Stimulated activated CD8-positive, alpha-beta memory T cell treated with anti-CD3 and anti-CD28 coated beads, Interleukin-15, amount 100 ng/mL, for 4 hours (primary cell): ENCODE measurements at places on chromosomes 12 and 14.

DNA sequence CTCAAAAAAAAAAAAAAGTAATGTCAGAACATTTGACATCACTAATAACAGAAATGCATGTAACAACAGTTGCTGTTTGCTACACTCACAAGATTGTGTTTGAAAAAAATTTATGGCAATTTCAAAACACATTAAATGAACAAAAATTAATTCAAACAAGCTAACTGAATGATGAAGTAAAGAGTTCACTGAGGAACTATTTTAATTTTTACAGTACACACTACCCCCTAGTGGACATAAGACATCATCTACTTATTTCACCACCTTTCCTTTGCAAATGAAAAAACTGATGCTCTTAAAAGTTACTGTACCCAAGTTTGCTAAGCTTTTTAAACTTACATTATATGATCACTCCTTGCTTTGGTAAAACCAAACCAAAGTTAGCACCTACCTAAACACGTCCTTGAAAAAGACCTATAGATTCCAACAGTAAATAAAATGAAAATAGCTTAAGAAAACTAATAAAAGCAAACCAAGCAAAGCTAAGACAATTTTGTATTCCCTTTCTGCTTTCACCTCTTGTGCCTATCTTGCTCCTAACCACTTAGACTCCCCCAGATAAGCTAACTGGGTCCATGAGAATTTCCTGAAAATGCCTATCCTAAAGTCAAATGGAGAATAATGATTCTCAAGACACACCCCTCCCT is 22.2 kb downstream of the UBE2N start:
- DNase-seq = no peak

DNA sequence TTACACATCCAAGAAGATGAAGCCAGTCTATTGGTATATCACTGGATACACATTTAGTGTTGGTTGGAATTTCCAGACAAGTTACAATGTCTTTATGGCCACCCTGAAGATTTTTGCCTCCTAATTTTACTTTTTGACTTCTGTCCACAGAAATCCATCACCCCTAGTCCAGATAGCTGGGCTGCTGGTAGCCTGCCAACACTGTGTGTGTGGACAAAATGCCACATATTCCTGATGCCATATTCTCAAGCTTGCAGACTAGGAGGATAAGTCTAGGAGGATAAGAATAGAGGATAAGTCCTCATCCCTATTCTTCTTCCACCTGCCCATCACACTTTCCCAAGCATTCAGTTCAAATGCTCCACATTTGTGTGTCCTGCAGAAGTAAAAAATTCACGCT is 4.6 kb downstream of the ESR2 start:
- DNase-seq = no peak

- no peak for DNase-seq
These were observed 400.2 kb downstream of the TMEM121 start for GRCh38 chr14:105926373-105927095.

- DNase-seq = no peak
These were observed 4.8 kb upstream of the LMNTD1 start for GRCh38 chr12:25557830-25558436.

GRCh38 chr12:89662623-89663022 is 46.0 kb downstream of the ATP2B1 start:
- DNase-seq = no peak

DNA sequence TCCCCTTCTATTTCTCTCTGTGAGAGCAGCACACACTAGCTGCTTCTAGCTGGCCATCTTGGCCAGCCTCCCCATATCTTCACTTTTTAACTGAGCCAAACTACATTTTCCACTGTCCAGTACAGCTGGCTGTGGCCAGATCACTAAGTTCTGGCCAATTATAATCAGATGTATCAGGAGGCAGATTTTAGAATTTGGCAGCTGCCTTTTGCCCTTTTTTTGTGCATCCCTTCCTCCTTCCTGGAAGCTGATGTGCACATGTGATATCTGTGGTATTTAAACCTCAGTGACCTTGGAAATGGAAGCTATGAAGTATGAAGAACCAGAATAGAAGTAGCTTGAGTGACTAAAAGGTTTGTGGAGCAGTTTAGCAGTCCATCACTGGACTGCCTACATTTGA is 49.8 kb upstream of the ANO6 start:
- DNase-seq = no peak

- DNase-seq = no peak
These were observed 47.1 kb upstream of the ANKS1B start for GRCh38 chr12:100031836-100032235.

- DNase-seq = no peak
These were observed 78.5 kb downstream of the MYRFL start for GRCh38 chr12:69903548-69903947.

- DNase-seq = peak; percentile 72
These were observed 6.4 kb downstream of the SLC48A1 start for GRCh38 chr12:47779301-47779942.

GRCh38 chr12:122006186-122006926 is 15.3 kb upstream of the BCL7A start:
- DNase-seq = no peak

GRCh38 chr14:90871605-90872233 is 55.5 kb upstream of the TTC7B start:
- DNase-seq = no peak

- no peak for DNase-seq
These were observed 1.1 kb downstream of the TOGARAM1 start for GRCh38 chr14:44963044-44963528.

GRCh38 chr12:2415568-2415944 is 362.8 kb downstream of the CACNA1C start:
- no peak for DNase-seq

GRCh38 chr12:112734859-112735695 is 56.5 kb upstream of the RPH3A start:
- no peak for DNase-seq

DNA sequence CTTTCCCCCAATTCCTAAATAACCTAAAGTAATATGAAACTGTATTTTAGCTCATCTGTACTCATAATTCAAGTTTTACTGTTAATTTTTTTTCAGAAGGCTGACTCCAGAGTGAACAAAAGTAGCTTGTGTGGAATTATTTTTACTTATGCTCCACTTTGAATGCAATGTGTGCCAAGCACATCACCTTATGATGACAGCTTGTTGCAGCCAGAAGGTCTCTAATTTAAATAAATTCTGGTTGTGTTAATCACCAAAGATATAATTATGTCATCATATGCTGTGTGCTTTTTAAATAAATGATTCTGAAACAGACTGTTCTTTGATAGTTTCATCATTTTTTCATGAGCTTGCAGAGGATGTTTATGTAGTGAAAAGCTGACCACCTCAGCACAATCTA is 283.1 kb downstream of the TMEM117 start:
- no peak for DNase-seq

DNA sequence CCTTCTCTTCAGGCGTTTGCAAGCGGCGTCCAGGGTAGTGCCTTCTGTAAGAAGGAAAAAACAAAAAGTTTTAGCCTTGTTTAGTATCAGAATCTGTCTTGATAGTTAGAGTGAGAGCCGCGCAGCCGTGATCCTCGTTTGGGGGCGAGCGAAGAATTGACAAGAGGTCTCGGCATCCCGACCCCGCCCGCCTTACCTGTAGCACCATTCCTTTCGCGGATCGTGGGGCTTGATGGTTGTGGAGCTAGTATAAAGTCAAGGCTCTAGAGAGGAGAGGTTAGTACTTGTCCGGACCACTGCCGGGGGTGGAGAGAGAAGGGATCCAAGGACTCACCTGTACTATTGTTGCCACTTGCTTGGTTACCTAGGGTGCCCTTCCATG is 494 bp downstream of the TMTC3 start:
- no peak for DNase-seq

- DNase-seq = no peak
These were observed 117.2 kb upstream of the ATP2B1 start for GRCh38 chr12:89825591-89826449.

GRCh38 chr14:63357841-63358240 is 39.1 kb upstream of the GPHB5 start:
- DNase-seq = no peak

DNA sequence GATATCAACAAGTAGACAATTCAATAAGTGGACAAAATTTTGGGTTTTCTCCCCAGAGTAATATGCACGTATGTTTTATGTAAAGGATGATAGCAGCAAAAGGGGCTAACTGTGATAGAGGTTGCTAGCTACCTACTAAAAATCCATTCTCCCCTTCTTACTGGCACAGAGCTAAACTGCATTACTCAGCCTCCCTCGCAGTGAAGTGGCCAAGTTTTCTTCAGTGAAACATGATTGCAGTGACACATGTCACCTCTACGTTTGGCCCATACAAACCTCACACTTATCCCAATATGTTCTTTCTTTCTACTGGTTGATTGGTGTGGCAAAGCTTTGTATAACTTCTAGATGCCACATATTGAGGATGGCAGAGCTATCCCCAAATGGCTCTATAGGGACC is 34.3 kb downstream of the GPR65 start:
- no peak for DNase-seq

DNA sequence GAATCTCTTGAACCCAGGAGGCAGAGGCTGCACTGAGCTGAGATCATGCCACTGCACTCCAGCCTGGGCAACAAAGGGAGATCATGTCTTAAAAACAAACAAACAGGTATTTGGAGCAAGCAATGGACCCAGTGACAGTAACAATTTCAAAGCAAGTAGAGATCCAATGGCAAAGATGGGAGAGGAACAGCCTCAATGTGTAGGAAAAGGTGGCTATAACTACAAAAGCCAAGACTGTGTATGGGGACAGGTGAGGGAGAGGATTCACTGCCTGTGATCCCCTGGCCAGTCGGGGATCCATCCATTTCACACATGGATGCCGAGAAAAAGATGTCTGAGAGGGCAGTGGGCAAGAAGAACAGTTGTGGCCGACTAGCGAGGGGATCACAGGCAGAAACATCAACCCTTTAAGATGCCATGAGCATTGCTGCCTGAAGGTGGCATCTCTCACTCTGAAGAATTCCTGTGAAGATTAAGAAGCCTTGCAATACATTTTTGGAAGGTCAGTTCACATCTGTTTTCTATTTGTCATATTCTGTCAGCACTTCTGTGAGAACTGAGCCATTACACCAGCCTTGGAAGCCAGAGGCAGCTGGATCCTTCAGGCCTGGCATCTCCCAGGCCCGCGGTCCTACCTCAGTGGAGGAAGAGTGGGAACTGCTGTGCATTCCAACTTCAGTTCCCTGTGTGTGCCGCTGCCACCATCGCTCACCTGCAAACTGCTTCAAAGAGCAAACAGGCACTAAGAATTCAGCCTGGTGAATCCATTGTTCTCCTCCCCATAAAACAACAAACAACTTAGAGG is 54.5 kb upstream of the FRS2 start:
- DNase-seq = no peak

DNA sequence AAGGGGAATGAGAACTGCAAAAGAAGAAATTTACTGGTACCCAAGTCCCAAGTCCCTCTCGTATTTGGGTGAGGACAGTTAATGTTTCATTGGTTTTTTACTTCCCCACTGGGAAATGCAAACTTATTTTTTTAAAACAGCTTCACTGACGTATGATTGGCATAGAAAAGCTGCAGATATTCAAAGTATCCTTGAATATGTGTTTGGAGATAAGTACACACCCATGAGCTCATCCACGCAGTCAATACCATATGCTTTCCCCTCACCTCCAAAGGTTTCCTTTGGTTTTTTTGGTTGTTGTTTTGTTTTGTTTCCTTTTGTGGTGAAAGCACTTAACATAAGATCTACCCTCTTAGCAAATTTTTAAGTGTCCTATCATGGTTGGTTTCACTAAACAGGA is 13.1 kb downstream of the TCTN2 start:
- no peak for DNase-seq

DNA sequence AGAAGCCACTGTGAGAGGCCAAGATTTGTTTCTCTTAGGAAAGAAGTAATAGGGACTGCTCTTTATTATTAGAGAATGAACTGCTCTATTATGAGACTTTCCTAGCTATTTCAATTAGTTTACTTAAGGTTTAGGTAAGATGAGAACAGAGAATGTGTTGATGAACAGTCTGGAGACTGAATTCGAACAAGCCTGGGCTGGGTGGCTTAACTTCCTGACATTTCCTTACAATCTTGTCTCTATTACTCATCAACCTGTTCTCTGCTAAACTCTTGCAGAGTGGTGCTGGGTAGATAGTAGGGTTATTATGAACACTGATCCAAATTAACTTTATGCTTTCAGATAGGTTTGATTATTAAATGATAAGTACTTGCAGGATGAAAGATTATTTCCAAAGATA is 31.2 kb downstream of the SLC15A5 start:
- DNase-seq = no peak

DNA sequence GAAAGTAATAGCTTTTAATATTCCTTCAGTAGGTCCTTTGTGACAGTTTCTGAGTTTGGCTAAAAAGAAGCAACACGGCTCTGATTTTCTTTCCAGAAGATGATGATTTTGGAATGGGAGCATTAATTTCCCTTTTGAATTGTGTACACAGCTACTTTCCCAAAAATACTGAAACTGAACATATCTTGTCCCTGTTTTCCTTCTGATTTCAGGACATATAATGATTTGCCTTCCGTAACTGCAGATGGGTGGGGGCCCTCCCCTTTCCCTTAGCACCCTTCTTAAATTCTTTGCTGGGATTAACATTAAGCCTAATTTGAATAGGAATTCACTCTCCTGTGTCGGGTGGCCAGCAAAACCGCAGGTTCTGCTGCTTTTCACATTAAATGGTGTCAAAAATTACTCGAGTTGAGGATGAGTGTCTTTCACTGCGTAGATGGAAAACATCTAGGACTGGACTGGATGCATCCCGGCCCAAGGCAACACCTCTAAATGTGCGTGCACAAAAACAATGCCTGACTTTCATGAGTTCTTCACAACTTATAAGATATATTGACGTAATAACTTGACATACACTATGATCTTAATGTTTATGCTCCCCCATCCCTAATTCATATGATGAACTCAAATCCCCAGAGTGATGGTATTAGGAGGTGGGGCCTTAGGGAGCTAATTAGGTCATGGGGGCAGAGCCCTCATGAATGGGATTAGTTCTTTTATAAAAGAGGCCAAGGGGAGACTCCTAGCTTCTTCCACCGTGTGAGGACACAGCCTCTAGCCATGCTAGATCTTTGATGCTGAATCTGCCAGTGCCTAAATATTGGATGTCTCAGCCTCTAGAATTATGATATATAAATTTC is 158.1 kb downstream of the AEBP2 start:
- no peak for DNase-seq

- no peak for DNase-seq
These were observed 23.4 kb downstream of the DDX47 start for GRCh38 chr12:12836571-12836970.

GRCh38 chr12:107519906-107520859 is 165.4 kb upstream of the PWP1 start:
- no peak for DNase-seq

GRCh38 chr14:95097385-95097784 is 59.9 kb downstream of the DICER1 start:
- no peak for DNase-seq

DNA sequence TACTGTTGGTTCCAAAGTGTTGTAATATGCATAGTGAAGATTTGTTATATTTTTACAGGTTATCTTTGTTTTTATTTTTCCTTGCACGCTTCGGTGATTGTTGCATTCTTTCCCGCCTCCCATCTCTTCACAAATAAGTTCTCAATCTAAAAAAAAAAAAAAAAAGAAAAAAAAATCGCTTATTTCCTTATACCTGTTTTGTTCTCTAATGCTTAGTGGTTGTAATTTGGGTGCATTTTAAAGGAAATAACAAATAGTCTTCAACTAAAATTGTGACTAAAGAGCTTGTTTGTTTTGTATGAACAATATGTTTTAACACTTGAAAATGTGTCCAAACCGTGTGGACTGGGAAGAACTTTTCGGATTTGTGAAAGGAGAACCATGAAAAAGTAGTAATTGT is 1.5 kb downstream of the CAND1 start:
- no peak for DNase-seq
